ENCODE measurements at places on chromosomes 1 and 21. TPM values are rescaled to one million over a fixed set of nuclear protein-coding genes. Genes with fewer than 3 reads are reported as not detected.

The HTR6 gene
- polyA plus RNA-seq, result not detected

The KRTAP13-2 gene
- polyA plus RNA-seq, result not detected

The SLC27A3 gene
- polyA plus RNA-seq, result 89.0 TPM

The C21orf58 gene
- polyA plus RNA-seq, result 0.91 TPM

The COA7 gene
- polyA plus RNA-seq, result 5.9 TPM

The FOXO6 gene
- not detected for polyA plus RNA-seq

The GPR37L1 gene
- 0.10 TPM for polyA plus RNA-seq

The CORT gene
- polyA plus RNA-seq, result not detected

All from immature natural killer cell (primary cell).